ENCODE measurements at places on chromosomes 4 and X.
A peak's percentile ranks its signal among the peaks of the same experiment; 100 is the strongest.

- H3K36me3 ChIP-seq = no peaks in the 10 kb centered on the region
- H3K4me3 ChIP-seq = no peak overlapping the region
- no peaks in the 10 kb centered on the region for H3K27me3 ChIP-seq
- DNase-seq = no peak
These were observed 139.2 kb downstream of the NSUN7 start for GRCh38 chr4:40888933-40889332.

DNA sequence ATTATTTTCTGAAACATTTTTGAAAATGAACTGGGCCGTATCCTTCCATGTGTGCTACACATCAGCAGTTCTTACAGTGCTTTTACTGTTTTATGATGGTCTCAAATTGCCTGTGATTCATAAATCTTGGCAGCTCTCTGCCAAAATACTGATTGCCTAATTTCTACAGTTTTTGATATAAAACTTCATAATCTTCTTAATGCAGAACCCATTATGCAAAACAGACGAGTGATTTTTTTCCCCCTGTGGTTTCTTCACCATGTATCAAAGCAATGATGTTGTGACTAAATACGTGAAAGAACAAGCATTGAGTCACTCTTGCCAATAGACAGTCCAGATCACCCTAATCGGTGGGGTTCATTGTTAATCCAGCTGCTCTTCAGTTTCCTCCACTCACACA, 156.4 kb upstream of the WDR1 start:
- no peaks in the 10 kb centered on the region for H3K36me3 ChIP-seq
- H3K27ac ChIP-seq = no peak overlapping the region
- no peaks in the 10 kb centered on the region for H3K27me3 ChIP-seq
- DNase-seq = no peak
- H3K4me3 ChIP-seq = no peak overlapping the region
- H3K4me1 ChIP-seq = no peaks in the 10 kb centered on the region

DNA sequence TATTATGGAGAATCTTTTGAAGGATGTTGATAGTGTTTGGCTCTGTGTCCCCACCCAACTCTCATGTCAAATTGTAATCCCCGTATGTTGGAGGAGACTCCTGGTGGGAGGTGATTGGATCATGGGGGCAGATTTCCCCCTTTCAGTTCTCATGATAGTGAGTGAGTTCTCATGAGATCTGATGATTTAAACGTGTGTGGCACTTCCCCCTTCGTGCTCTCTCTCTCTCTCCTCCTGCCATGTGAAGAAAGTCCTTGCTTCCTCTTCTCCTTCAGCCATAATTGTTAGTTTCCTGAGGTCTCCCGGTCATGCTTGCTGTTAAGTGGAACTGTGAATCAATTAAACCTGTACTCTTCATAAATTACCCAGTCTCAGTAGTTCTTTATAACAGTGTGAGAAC, 166.1 kb upstream of the NUDT6 start:
- H3K4me1 ChIP-seq = no peaks in the 10 kb centered on the region
- H3K4me3 ChIP-seq = no peak overlapping the region
- H3K36me3 ChIP-seq = peaks cover 32% of the 10 kb centered on the region
- DNase-seq = no peak

DNA sequence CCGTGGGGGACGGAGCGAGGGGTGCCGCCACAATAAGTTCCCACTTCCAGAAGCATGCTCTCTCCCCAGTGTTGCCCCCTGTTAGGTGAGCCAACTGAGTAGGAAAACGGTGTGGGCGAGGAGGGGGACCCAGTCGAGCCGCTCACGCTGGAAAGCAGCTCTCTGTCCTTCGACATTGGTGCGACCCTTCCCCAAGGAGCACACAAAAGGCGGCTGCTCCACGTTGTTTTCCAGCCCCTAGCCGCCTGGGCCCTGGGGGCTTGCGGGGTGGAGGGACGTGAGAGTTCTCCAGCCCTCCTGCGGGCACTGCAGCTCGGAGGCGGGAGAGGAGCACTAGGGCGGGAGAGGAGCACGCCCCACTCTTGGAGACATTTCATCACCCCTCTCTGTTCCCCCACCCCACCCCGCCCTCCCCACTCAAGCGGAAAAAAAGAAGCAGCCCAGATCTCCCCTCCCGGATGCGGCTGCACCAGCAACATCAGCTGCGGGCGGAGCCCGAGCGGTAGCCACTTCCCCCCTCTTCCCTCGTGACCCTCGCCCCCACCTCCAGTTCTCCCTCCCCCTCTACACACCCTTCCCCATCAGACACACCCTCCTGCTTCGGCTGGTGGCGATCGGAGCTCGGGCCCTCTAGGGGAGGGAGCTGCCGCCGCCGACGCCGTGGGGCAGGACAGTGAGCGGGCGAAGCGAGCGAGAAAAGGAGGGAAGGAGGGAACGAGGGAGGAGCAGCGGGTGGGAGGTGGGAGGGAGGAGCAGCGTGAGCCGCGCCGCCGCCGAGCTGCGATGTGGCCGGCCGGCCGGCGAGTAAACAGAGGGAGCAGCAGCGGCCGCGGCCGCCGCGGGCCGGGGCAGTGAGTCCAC, at the start of gene DOCK11:
TSS of gene DOCK11 (plus strand) at position 755 of the 861 bp plus-strand sequence. CDS start 157 bp downstream, outside the sequence.
- no peaks in the 10 kb centered on the region for H3K4me1 ChIP-seq
- H3K4me3 ChIP-seq = peak within 1 kb of the TSS; percentile 54
- no peaks in the 10 kb centered on the region for H3K36me3 ChIP-seq
- peak; percentile 79 for DNase-seq
- H3K27ac ChIP-seq = peak within 1 kb of the TSS; percentile 85

GRCh38 chr4:28373601-28374000, 1513.0 kb downstream of the STIM2 start:
- H3K4me3 ChIP-seq = no peak overlapping the region
- DNase-seq = no peak
- H3K4me1 ChIP-seq = no peaks in the 10 kb centered on the region
- no peaks in the 10 kb centered on the region for H3K27me3 ChIP-seq

GRCh38 chr4:168955674-168956073, 54.4 kb downstream of the CBR4 start:
- no peaks in the 10 kb centered on the region for H3K4me1 ChIP-seq
- DNase-seq = no peak
- H3K36me3 ChIP-seq = no peaks in the 10 kb centered on the region
- no peak overlapping the region for H3K27ac ChIP-seq
- H3K27me3 ChIP-seq = no peaks in the 10 kb centered on the region

GRCh38 chr4:186789651-186790050, 66.0 kb upstream of the FAT1 start:
- no peaks in the 10 kb centered on the region for H3K36me3 ChIP-seq
- H3K4me1 ChIP-seq = peaks cover 21% of the 10 kb centered on the region
- DNase-seq = no peak
- H3K27me3 ChIP-seq = no peaks in the 10 kb centered on the region
- H3K27ac ChIP-seq = no peak overlapping the region

GRCh38 chr4:76708971-76709771, 188.8 kb downstream of the SOWAHB start:
- H3K27ac ChIP-seq = no peak overlapping the region
- H3K27me3 ChIP-seq = no peaks in the 10 kb centered on the region
- H3K4me3 ChIP-seq = no peak overlapping the region

DNA sequence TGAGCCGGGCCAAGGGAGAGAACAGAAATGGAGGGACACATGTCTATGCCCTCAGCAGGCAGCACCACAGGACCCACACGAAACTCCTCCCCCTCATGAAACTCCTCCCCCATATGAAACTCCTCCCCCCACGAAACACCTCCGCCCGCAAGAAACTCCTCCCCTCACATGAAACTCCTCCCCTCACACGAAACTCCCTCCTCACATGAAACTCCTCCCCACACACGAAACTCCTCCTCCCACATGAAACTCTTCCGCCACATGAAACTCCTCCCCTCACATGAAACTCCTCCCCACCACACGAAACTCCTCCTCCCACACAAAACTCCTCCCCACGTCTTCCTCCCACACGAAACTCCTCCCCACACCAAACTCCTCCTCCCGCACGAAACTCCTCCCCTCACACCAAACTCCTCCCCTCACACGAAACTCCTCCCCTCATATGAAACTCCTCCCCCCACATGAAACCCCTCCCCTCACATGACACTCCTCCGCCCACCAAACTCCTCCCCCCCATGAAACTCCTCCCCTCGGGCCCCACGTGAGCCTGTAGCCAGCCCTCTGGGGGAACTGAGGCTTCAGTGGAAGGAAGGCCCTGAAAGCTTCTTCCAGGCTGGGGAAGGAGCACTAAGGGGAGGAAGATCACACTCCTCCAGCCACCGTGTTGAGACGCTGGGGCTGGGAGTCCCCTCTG, 15.2 kb downstream of the ADRA2C start:
- no peak overlapping the region for H3K27ac ChIP-seq
- H3K36me3 ChIP-seq = no peaks in the 10 kb centered on the region
- no peak overlapping the region for H3K4me3 ChIP-seq
- H3K4me1 ChIP-seq = no peaks in the 10 kb centered on the region

DNA sequence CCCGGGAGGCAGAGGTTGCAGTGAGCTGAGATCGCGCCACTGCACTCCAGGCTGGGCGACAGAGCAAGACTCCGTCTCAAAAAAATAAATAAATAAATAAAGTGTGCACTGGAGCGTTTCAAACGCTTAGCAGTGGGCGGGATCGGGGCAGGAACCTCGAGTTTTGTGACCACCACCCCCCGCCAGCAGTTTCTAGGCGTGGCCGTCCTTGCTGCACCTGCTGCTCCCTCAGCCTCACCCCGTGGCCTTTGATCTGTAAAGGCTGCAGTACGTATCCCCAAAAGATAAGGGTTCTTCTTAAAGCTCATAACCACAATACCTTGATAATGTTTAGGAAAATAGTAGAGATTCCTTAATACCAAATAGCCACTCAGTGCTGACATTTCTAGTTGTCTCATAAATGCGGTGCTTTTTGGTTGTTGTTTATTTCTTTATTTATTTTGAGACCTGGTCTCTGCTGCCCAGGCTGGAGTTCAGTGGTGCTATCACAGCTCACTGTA, 33.2 kb downstream of the PCGF3 start:
- H3K4me3 ChIP-seq = no peak overlapping the region
- no peak overlapping the region for H3K27ac ChIP-seq
- H3K27me3 ChIP-seq = no peaks in the 10 kb centered on the region
- H3K4me1 ChIP-seq = no peaks in the 10 kb centered on the region
- H3K36me3 ChIP-seq = peaks cover 44% of the 10 kb centered on the region

- H3K36me3 ChIP-seq = peaks cover 88% of the 10 kb centered on the region
- H3K27me3 ChIP-seq = no peaks in the 10 kb centered on the region
- H3K4me1 ChIP-seq = no peaks in the 10 kb centered on the region
- H3K4me3 ChIP-seq = no peak overlapping the region
These were observed 88.5 kb upstream of the CBR4 start for GRCh38 chr4:169098532-169098931.

GRCh38 chrX:18036394-18036793, 175.3 kb upstream of the RAI2 start:
- DNase-seq = no peak
- H3K4me3 ChIP-seq = no peak overlapping the region
- no peak overlapping the region for H3K27ac ChIP-seq
- H3K27me3 ChIP-seq = no peaks in the 10 kb centered on the region
- H3K4me1 ChIP-seq = no peaks in the 10 kb centered on the region

GRCh38 chr4:185143601-185143969, 519 bp downstream of the SLC25A4 start:
- peaks cover 10% of the 10 kb centered on the region for H3K27me3 ChIP-seq
- H3K4me3 ChIP-seq = peak overlapping the region; percentile 89
- H3K4me1 ChIP-seq = peaks cover 6% of the 10 kb centered on the region
- no peak for DNase-seq

DNA sequence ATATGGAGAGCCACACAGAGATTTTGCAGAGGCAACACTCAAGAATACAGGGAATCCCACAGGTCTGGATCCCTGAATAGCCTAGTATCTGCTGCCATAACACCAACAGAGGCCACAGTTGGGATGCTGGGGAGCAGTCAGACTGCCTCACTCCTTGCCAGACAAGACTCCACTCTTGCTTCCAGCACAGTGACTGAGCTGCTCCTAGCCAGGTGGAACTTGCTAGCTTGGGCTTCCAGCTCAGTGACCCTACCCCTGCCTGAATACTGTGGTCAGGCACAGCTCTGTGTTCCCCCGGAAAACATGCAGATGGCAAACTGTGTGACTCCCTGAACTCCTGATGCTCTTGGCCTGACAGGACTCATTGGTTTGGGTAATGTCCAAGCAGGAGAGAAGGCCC, 251.8 kb downstream of the KCTD8 start:
- H3K27me3 ChIP-seq = no peaks in the 10 kb centered on the region
- no peak overlapping the region for H3K27ac ChIP-seq
- DNase-seq = no peak
- no peaks in the 10 kb centered on the region for H3K4me1 ChIP-seq

DNA sequence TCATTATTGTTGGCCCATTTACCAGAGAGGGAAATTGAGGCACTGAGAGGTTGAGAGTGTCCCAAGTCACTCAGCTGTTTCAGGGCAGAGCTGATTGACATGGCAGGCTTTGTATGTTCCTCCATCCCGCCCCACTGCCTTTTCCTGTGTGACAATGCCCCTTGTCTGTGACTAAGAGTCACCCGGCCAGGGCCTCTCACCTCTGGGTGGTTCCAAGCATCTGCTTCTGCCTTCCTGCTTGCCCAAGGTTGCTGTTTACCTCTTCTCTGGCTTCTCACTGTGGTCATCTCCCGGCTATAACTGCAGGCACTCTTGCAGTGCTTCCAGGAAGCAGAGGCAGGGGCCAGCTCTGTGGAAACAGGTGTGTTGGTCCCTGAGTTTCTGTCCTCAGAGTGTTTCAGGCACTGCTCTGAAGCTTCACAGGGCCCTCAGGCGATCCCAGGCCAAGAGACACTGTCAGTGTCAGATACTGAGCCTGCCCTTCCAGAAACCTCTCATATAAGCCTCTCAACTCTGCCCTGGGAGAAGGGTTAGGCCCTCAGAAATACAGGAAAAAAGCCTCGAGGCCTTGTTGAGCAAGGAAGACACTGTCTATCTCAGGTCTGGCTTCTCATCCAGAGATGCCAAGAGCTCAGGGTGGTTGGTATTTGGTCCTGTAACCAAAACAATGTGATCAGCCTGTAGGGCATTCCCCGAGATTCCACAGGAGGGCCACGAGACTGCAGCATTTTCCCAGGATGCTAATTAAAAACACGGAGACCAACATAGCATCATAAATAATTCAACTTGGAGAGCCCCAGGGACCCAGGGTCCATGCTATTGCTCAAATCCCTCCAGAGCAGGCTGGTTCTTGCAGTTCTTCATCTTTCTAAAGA, 42.0 kb upstream of the PROM1 start:
- no peak overlapping the region for H3K27ac ChIP-seq
- H3K4me3 ChIP-seq = no peak overlapping the region
- no peaks in the 10 kb centered on the region for H3K4me1 ChIP-seq
- no peaks in the 10 kb centered on the region for H3K27me3 ChIP-seq

DNA sequence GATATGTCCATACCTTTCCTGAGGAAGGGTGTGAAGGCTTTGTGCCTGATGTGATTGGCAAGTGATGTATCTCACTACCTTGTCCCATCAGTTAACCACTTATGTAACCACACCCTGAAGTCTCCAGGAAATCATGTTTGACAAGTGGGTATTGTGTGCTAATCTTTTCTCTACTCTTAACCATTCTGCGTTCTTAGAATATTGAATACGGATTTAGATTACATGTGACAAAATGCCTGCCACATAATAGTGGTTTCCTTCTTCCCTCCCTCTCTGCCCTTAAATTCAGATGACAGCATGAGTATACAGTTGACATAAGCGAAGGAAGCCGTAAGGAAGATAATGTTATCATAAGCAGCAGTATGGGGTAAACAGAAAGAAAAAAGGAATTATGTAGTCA, 108.4 kb downstream of the KLHL8 start:
- H3K27ac ChIP-seq = no peak overlapping the region
- H3K4me1 ChIP-seq = peaks cover 6% of the 10 kb centered on the region
- H3K4me3 ChIP-seq = no peak overlapping the region
- H3K27me3 ChIP-seq = no peaks in the 10 kb centered on the region

GRCh38 chr4:988726-989721, 2.2 kb downstream of the IDUA start:
- DNase-seq = no peak
- H3K4me1 ChIP-seq = peaks cover 3% of the 10 kb centered on the region
- H3K4me3 ChIP-seq = no peak overlapping the region
- no peak overlapping the region for H3K27ac ChIP-seq
- peaks cover 40% of the 10 kb centered on the region for H3K27me3 ChIP-seq

GRCh38 chrX:19739683-19740082, 147.7 kb downstream of the SH3KBP1 start:
- peak; percentile 2 for DNase-seq
- H3K4me1 ChIP-seq = no peaks in the 10 kb centered on the region
- no peak overlapping the region for H3K4me3 ChIP-seq
